ENCODE measurements at places on chromosomes 5 and 9.

- no peak for DNase-seq
Measured at GRCh38 chr5:171596391-171596878, 177.0 kb downstream of the FGF18 start.

DNA sequence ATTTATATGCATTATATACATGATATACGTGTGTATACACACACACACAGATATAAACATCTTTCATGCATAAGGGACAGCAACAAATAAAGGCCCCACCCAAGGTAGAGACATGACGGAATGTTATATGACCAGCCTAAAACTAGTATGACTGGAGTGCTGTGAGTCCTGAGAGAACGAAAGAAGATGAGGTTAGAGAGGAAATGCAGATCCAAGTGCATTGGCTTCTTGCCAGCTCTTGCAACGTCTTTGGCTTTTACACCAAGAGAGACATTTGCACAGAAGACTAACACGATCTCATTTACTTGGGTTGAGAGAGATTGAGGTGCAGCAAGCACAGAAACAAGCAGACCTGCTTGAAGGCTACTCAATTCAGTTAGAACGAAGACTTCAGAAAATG, 23.0 kb downstream of the CDH10 start:
- DNase-seq, result peak; percentile 16

DNA sequence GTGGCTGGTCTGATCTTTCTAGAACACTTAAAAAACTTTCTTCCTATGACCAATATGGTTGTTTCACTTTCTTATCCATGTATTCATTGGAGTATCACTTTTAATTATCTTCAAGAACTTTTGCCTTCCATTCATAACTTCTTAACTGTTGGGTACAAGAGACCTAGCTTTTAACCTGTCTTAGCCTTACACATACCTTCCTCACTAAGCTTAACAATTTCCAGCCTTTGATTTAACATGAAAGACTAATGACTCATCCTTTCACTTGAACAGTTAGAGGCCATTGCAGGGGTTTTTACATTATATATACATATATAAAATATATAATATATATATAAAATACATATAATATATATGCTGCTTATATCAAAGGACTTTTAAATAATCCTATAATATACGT, 57.9 kb downstream of the ABHD17B start:
- no peak for DNase-seq

- DNase-seq, result no peak
Measured at GRCh38 chr5:32405507-32405906, 39.0 kb downstream of the ZFR start.

Measured in NB4 (cell line).